Activated CD8-positive, alpha-beta memory T cell treated with anti-CD3 and anti-CD28 coated beads for 1 hour (primary cell): ENCODE measurements at places on chromosomes 7 and 10.

DNA sequence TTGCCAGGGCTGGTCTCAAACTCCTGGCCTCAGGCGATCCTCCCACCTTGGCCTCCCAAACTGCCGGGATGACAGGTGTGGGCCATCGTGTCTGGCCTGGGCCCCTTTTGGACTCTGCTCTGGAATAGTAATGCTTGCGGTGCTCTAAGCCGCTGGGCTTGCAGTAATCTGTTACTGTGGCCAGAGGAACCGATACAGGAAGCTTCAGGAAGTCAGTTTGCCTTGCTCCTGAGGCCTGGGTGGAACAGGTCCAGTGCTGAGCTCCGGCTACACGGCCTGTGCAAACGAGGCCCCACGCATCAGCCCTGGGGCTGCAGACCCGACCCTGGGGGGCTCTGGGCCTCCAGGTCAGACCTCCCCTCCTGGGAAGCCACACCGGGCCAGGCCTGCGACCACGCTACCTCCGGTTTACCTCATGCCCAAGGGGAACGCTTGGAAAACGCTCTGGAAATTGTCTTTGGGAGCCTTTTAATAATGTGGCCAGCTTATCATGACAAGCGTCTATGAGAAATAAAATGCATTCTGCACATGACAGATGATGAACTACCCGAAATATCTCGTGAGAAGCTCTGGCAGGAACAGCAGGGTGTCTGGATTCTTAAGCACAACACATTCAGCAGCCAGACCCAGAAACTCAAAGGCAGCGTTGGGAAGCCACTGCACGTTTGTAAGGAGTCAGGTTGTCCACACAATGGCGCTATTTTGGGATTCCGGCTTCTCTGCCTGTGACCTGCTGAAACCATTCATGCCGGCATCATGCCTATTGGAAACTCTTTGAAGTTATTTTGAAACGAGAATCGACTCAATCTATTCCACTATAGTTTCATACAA, 10.1 kb upstream of the ADAP1 start:
- DNase-seq = no peak

- no peak for DNase-seq
Measured at GRCh38 chr10:14761372-14761771, 13.3 kb downstream of the FAM107B start.

- DNase-seq = no peak
Measured at GRCh38 chr10:104309980-104310978, 28.0 kb downstream of the ITPRIP start.

DNA sequence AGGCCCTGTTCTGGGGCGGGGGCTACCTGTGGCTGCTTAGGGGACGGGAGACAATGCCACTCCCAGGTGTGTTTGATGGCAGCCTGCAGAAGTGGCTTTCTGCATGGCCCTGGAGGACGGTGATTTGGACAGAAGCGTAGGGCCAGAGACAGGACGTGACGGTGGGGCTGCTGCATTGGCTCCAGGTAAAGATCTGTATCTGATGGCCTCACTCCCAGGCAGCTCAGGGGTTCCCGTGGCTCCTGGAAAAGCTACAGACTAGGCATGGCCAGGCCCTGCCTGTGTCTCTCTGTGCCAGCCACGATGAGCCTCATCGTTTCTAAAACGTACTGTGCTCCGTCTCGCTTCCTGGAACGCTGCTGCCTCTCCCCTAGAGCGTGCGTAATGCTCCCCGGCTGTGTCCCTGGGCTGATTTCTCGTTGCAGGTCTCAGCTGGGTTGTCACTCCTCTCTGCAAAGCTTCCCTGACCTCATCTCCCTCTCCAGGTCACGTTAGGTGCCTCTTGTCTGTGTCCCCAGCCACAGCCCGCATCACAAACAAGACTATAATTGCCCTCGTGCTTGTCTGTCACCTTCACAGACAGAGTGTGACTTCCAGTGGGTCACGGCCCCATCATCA, 12.6 kb downstream of the GTF2IRD1 start:
- no peak for DNase-seq

GRCh38 chr7:84674236-84674913, 479.8 kb upstream of the SEMA3A start:
- no peak for DNase-seq

DNA sequence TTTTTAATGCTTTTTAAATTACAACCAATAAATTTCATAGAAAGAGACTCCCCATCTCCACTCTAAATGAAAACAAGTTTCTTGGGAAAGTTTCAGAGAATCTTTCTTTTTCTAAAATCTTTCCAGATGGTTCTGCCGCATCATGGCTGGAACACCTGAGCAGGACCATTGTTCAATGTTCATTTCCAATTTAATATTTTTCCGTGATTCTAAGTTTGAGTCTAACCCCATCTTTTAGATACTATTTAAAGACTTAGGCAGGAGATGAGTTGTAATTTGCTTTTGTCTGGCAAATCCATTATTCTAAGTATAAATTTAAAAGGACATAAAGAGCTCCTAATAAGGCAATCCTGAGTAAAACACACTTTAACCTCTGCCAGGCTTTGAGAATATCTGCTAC, 325.2 kb downstream of the BICC1 start:
- DNase-seq = no peak

GRCh38 chr7:116395141-116395791, 104.3 kb upstream of the CAV2 start:
- DNase-seq = no peak

- no peak for DNase-seq
Measured at GRCh38 chr7:92747041-92747835, 89.1 kb downstream of the CDK6 start.

- DNase-seq = no peak
Measured at GRCh38 chr7:114062810-114063209, 144.0 kb upstream of the PPP1R3A start.

DNA sequence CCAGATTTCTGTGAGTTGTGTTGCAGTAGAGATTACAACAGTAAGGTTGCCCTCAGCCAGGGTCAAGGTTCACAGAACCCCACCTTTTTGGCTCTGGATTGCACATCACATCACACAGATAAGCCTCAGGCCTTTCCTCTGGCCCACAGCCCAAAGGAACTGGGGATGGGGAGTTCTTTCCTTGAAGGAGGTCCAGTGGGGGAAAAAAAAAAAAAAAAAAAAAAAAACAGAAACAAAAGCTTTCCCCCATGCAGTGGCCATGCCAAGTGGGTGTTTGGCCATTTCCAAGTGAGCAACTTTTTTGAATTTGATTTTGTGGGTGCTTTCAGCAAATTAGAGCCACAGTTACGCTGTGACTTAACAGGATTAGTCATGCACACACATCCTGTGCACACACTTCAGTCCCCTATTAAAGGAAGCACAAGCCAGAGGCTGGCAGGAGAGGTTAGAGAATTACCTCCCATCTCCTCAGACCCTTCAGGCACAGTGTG, 79.3 kb upstream of the NANOS1 start:
- DNase-seq = no peak

DNA sequence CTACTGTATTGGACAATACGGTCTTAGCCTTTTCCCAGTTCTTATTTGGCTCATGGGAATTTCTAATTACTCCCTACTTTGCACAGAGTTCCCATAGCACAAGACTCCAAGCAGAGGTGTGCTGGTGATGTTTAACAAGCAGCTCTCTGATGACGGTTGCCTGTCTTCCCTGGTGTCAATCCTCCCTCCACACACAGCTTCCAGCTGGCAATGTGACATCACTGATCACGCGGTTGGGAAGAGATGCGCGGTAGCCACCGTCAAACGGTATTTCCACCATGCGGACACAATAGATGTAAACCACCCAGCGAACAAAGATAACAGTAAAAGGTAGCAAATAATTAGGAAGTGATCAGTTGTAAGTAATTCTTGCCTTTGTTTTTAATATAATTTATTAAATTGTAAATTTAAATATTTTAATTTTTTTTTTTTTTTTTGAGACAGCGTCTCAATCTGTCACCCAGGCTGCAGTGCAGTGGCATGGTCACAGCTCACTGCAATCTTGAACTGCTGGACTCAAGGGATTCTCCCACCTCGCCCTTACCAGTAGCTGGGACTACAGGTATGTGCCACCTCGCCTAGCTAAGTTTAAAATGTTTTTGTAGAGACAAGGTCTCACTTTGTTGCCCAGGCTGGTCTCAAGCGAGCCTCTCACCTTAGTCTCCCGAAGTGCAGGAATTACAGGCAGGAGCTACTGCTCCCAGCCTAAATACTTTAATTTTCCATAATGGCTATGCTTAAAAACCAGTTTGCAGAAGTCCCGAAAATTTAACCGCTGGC, 36.3 kb upstream of the IL15RA start:
- DNase-seq = no peak

DNA sequence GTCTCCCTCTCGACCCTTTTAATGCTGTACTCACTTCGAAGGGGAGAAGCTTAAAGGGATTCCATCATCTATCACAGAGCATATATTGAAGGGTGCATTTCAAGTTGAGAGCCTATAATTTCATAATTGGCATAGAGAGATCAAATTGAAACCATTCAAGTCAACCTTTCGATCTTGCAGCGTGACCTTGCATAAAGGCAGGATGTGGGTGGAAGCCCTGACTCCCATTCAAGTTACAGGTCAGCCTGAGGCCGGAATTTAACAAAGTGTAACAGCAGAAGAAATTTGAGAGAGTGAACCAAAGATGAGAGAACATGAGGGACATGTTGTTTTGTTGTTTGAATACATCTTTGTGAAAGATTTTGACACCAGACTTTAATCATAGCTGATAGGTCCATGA, 195.3 kb upstream of the TPK1 start:
- no peak for DNase-seq

- DNase-seq = no peak
Measured at GRCh38 chr10:31929261-31930022, 811 bp upstream of the ARHGAP12 start.

DNA sequence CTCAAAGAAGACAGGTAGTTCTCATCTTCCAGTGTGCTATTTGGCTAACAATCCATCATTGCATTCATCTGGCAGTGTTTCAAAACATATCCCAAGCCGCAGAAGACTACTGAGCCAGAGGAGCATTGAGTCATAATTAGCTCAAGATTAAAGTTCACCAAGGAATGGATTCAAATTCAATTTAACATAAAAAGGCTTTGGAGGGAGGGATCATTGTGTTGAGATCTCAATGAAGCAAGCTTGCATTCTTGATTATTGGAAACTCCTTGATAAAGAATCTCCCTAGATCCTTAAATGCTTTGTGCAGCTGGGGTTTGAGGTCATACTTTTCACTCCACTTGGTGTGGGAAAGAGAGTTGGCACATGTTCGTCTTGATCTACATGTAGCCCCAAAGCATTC, 142.8 kb upstream of the SEMA3A start:
- DNase-seq = no peak

- DNase-seq = no peak
Measured at GRCh38 chr10:28431139-28431538, 101.8 kb upstream of the WAC start.

DNA sequence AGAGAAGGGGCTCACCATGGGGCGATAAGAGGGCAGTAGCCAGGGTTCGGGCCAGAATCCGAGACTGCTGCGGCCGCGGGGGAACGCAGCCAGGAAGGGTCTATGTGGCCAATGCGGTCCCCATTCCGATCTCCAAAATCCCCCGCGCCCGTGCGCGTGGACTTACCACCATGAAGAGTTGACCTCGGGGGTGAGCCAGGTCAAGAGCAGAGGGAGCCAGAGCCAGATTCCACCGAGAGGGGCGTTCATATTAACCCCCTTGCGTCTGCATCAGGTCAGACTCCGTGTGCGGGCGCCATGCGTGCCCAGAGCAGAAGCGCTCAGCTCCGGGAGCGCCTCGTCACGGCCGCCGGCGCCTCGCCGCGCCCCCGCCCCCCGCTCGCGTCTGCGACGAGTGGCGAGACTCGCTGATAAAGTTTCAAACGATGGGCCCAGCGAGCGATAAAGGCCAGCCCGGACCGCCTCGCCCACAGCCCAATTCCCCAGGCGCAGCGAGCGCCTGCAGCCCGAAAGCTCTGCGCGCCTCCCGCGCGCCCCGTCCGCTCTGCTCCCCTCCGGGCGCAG, at the start of gene WNT2:
TSS of gene WNT2 (minus strand) at position 318 of the 564 bp plus-strand sequence. CDS start at position 249, 69 bp downstream.
- DNase-seq = no peak

GRCh38 chr7:38629651-38630510, 1.3 kb downstream of the AMPH start:
- DNase-seq = no peak

- no peak for DNase-seq
Measured at GRCh38 chr10:30818010-30818660, 188.6 kb upstream of the LYZL2 start.

DNA sequence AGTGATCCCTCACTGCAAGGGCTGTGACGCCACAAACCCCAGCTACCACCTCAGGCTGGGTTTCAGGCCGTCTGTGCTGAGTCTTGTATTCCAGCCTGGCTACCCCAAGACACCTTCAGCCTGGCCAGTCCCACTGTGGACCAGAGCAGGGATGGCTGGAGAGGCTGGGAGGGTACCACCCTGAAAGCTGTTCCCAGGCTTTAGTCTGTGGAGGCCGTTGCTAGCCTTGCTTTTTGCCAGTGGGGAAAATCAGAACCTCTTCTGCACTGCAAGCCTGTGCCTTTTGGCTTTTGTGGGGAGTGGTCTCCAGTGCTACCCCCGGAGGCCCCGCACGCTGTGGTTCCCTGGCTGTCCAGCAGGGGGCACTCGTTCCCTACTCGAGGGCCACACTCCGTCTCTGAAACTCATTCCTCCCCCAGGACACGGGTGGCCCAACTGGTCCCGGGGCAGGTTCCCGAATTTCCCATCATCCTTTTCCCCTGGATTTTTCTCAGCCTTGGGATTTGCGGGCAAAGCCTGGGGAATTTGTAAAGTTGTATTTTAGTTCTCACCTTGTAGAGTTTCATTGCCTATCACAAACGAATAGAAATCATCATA, 128.4 kb upstream of the BTBD16 start:
- DNase-seq = peak; percentile 5

DNA sequence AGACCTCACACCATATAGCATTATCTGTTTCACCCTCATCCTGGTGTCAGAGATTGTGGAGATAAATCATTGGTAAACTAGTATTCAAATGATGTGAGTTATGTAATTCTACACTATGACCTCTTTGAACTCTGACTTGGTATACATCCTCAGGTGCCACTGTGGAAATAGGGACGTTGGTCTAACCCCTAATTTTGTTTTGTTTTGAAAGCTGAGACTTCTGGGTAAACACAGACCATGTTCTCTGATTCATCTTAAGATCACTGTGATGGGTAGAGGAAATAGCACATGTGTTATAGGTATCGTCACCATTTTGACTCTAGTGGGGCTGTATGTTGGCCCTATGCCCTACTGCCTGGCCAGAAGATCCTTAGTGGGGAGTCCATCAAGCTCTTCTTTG, 241.6 kb downstream of the CCDC7 start:
- DNase-seq = no peak

DNA sequence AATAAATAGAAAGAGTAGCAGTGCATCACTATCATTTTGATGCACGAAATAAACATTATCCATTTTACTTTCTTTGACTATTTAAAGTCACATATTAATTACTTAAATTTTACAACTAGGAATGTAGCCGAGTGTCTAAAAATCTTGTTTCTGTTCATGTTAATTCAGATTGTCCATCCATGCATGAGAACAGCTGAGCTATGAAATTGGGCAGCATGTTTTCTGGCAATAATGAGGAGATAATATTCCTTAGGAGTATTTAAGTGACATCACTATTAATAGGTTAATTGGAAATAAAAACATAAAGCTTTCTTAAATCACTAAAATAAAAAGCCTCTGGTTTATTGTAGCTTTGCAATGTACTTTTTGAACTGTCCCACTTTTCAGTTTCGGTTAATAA, 293.8 kb downstream of the PHTF2 start:
- no peak for DNase-seq
